ENCODE measurements at places on chromosomes 1 and 21.

GRCh38 chr21:26117324-26117971 lies 53.1 kb downstream of the APP start:
- DNase-seq, result peak; percentile 60

DNA sequence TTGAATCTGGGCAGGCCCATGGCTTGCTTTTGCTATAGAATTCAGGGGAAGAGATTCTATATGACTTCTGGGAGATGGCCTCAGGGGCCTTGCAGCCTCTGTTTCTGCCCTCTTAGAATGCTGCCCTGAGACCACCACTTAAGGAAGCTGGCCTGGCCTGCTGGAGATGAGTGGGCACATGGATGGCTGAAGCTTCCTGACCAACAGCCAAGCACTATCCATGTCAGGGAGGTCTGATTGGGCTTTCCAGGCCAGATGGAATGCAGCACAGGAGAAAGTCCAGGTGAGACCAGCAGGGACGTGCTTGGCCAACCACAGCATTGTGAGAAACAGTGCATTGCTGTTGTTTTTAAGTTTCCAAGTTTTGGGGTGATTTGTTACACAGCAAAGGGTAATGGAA lies 308.1 kb downstream of the PTPRU start:
- DNase-seq, result no peak

DNA sequence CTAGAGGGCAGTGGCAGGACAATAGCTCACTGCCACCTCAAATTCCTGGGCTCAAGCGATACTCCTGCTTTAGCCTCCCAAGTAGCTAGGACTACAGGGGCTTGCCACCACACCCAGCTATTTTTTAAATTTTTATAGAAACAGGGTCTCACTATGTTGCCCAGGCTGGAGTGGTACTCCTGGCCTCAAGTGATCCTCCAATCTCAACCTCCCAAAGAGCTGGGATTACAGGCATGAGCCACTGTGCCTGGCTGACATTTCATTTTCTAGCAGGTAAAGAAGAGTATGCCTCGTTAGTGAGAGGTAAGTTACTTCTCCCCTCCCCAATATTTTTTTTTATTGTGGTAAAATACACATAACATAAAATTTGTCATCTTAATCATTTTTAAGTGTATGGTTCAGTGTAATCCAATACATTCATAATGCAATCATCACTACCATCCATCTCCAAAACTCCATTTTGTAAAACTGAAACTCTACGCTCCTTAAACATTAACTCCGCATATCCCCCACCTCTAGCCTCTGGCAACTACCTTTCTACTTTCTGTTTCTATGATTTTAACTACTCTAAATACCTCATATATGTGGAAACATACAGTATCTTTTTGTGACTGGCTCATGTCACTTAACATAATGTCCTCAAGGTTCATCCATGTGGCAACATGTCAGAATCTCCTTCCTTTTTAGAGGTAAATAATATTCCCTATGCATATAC lies 22.4 kb downstream of the ZZZ3 start:
- no peak for DNase-seq

GRCh38 chr1:225651376-225651871 lies 1.5 kb downstream of the ENAH start:
- no peak for DNase-seq

- DNase-seq, result no peak
Measured at GRCh38 chr1:172266528-172267174, 153.8 kb upstream of the C1orf105 start.

DNA sequence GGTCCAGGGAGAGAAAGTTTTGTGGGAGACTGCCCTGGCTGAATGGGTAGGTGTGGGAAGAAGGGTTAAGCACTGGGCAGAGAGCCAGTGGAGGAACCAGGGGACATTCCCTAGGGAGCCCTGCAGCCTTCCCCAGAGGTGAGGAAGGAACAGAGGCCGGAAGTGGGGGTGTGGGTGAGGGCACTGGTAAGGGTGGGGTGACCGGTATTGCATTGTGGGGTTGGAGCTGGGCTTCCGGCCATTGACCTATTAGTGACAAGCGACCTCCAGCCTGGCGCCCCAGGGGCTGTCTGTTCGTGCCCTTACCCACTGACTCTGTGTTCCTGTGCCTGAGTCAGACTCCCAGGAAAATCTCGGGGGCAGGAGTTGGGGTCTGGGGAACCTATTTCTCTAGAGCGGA lies 3.5 kb upstream of the TSPAN1 start:
- DNase-seq, result no peak

DNA sequence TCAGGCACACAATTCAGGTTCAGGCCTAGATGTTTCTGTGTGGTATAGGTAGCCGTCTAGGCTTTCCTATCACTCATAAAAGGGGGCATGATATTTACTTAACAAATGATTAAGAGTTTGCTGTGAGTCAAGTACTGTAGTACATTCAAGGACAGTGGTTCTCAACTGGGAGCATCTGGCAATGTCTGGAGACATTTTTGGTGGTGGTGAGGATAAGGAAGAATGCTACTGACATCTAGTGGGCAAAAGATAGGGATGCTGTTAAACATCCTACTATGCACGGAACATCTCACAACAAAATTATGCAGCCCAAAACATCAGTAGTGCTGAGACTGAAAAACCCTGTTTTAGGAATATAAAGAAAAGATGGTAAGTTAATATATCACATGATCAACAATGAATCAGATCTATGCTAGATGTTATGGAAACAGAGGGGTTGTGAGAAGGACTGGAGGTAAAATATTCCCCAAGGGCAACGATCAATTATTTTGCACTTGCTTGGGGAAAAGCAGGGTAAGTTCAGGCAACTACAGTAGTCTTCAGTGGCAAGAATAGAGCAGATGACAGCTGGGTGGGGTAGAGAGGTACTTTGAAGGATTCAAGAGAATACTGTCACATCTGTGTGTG lies 4.9 kb downstream of the DNTTIP2 start:
- DNase-seq, result no peak

DNA sequence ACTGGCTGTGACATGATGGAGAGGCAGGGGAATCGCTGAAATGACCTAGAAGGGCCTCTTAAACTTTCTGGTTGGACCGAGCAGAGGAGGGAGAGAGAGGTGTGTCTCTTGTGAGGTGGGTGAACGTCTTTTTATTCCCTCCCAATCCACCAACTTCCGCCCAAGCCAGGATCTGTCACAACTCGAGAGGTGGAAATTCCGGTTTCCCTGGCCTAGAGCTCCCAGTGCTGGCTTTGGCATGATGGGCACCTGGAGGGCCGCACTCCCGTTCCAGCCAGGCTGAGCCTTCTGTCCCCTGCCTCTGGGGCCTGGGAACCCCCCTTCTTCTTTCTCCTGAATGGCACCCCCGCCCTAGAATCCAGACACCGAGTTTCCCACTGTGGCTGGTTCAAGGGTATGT lies at the start of gene SEMA4A:
SEMA4A (plus strand) TSS at position 224 of the 400 bp plus-strand sequence. CDS start 994 bp downstream, outside the sequence.
- no peak for DNase-seq

GRCh38 chr1:157348538-157349480 lies 203.5 kb downstream of the FCRL5 start:
- DNase-seq, result no peak

- DNase-seq, result no peak
Measured at GRCh38 chr1:241447031-241447644, 72.4 kb downstream of the FH start.

- no peak for DNase-seq
Measured at GRCh38 chr1:54812801-54813484, 11.8 kb upstream of the TTC22 start.

DNA sequence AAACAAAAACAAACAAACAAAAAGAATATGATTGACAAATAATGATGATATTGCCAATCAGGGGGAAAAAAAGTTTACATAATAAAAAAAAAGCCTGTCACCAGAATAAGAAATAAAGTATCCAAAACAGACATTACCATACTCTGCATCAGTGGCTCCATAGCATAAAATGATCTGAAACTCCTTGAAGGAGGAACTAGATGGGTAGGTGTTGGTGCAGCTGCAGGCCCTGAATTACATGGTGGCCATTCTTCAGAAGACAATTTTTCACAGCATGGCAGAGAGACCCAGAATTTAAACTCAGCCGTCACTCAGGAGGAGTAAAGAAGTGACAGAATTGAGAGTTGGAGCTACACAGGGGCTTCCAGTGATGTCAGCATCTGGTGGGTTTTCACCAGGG lies 60.2 kb downstream of the GLUL start:
- no peak for DNase-seq

GRCh38 chr1:28122183-28122582 lies 33.8 kb upstream of the EYA3 start:
- no peak for DNase-seq

DNA sequence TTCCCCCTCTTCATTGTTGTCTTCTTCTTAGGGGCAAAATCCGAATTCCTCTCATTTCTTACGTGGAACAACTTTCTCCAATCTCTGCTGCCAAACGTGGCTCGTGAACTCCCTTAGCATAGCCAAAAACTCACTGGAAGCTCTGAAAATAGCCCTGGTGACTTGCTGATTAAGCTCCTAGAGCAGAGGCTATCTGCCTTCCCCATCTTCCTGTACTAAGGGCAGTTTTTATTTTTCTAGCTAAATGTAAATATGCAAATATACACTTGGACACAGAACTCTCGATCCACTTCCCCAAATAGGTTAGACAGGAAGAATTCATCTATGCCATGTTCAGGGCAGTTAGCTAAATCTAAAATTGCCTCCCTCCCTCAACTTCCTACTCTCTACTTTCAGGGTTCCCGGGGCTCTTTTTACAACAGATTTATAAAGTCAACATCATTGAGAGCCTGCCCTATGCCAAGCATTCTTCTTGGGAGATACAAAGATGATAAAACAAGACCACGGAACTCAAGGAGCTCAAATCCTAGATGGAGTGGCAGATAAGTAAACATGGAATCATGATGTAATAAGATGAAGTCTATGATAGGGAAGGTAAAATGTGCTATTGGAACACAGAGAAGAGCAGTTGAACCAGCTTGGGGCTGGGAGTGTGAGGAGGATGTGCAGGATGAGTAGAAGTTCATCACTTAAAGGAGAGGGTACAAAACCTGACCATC lies 59.4 kb upstream of the FMOD start:
- DNase-seq, result no peak

DNA sequence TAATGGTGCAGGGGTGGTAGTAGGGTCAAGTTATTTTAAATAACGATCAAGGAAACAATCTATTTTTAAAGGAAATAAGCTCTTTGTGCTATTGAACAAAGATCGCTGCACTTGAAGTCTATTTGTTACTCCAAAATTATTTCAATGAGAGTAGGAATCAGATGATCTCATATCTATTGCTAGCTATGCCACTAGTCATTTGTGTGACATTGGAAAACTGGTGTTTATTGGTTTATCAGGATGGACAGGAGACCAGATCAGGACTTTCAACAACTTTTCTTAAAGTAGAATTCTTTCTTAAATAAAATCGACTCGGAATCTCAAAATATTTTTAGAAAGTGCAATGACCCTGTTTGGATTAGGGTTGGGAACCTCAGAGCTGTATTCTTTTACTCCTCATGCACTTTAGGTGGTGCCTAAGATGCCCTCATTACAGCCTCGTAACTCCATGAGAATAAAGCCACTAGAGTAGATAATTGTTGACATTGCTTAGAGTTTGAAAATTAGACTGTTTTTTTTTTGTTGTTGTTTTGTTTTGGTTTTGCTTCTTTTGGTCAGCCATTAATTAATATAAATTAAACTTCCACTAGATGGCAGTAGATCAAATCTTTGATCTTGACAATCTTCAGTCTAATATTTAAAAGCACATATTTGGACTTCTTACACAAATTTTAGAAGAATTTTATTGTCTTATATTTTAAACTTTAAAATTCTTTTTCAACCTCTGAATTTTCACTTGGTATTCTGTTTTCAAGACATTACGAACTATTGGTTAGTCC lies 352.4 kb downstream of the USP25 start:
- DNase-seq, result peak; percentile 3

DNA sequence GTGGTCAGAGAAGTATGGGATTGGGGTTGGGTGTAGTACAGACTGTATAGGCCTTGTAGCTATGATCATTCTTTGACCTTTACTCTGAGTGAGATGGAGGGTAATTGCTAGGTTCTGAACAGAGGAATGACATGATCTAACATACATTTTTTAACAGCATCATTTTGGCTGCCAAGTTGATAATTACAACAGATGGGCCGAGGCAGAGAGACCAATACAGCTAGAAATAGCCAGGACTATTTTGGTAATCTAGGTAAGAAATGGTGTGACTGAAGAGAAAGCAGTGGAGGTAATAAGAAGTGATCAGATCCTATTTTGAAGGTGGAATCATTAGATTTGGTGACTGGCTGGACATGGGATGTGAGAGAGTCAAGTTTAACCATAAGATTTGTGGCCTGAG lies 43.5 kb downstream of the RPAP2 start:
- DNase-seq, result no peak

GRCh38 chr1:32367912-32368635 lies 5.7 kb downstream of the TSSK3 start:
- no peak for DNase-seq

GRCh38 chr1:196896355-196896754 lies 8.5 kb downstream of the CFHR4 start:
- DNase-seq, result no peak

DNA sequence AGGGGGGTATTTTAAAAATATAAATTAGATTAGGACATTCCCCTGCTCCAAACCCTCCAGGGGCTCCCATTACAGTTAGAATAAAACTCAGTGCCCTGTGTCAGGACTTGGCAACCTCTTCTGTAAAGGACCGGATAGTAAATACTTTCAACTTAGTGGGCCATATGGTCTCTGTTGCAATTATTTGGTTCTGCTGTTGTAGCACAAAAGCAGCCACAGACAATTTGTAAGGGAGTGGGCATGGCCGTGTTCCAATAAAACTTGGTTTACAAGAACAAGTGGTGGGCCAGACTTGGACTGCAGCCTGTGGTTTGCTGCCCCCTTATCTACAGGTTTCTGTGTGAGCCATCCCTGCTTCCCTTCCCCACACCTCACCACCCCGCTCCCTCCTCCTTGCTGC lies 92.0 kb downstream of the ACTL8 start:
- DNase-seq, result no peak

DNA sequence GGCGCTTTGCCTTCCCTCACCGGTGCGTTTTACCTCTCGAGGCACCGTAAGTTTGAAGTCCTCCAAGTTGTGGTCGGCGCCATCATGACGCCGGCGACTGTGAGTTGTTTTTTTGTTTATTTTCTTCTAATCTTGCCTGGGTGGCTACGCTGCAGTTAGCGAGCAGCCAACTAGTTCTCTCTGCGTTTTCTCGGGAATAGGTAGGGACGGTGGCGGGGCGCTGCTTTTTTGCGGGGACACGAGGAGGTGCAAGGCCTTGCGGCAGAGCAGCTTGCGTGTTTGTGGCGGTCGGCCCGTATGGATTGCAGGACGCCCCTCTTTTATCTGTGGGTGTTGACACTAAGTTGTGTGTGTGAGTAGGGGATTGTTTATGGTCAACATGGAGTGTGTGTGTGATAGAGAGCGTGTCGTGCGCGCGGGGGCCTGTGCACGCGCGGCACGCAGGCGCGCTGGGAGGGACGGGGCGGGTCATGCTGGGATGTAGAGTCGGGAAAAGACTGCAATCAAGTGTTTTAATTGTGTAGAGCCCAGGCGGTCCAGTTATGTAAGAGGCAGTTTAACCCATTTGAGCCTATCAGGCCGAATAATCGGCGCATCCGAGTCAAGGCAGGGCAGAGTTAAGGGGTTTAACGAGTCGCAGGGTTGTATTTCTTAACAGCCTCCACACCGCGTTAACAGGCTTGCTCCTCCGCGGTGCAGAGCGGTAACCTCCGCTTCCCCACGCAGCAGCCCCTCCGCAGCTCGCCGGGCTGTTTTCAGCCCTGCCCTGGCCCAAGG lies 1.2 kb upstream of the NEGR1 start:
- peak; percentile 16 for DNase-seq
